Omental fat pad (tissue), 4 donors: ENCODE measurements at places on chromosomes 12 and 14. TPM values are rescaled to one million over a fixed set of nuclear protein-coding genes. Genes with fewer than 3 reads are reported as not detected.

DNA sequence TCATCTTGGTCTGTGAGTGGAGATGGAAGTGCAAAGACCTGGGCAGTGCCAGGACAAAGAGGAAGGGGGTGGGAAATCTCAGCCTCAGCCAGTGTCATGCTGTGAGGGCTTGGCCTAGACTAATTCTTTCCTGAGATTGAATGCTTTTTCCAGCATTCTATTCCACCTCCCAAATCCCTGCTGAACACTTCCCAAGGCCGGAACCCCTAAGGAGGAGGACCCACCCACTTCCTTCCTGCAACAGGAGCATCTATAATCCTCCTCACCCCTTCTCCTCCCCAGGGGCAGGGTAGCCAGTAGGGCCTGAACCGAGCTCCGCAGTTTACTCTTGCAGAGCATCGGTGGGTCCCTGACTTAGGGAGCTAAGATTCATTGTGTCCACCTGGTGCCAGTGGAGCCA is 3.2 kb downstream of the PLEKHD1 start:
- DNase-seq: no peak

- DNase-seq: no peak
Observed at GRCh38 chr14:54423991-54424390, 17.2 kb downstream of the CNIH1 start.

- no peak for DNase-seq
Observed at GRCh38 chr14:55516776-55517175, 63.2 kb upstream of the KTN1 start.

DNA sequence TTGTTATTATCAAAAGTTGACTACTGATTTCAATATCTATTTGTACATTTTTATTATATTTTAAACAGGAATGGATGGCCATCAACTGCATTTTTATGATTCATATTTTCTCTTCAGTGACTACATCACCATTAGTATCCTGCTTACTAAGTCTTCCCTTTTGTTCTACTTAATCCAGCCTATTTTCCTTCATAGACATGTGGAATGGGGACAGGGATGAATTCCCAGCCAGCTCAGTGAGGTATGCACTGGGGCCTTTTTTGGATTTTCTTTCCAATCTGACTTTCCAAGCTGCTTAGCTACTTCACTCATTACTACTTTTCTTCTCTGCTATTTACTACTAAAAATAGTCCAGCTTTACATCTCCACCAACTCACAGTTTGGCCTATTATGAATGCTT is 38.4 kb downstream of the AKAP6 start:
- no peak for DNase-seq

DNA sequence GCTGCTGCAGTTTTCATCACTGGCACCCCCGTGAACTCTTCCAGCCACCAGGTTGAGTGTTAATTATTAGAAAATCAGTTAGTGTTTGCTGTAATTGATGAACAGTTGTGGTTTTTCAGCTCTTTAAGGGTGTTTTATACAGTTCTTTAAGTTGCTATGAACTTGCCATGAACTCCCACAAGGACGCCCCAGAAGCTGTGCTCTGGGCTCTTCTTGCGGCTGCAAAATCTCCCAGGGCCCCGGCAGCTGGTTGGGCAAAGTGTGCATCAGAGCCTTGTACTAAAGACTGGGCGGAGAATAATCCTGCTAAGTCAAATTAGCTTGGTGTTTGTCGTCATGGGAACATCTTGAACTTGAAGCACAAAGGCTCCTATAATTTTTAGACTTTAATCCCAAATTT is 82.2 kb downstream of the EML1 start:
- no peak for DNase-seq

DNA sequence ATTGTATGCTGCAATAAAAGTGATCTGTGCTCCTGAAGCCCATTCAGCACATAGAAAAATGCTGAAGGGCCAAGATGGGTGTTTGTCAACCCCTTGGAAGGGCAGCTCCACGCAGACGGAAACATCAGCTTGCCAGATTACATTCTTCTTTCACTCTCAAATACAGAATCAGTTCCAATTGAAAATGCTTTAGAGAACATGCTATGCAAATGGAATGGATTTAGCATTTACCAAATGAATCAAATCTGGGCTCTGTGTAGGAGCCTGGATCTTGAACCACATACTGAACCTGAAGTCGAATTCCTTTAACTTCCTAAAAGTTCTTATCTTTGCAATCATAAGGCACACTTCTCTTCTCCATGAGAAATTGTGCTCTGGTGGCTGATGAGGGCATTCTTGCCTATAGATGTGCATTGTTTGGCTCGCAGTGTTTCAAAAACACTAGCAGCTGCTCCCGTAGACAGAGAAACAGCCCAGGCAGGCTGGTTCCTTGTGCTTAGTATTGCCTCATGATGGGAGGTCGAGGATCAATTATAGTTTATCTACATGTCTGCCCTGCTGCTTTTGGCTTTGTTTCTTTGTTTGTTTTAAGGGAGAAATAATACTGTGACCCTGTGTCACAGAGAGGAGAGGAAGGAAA is 489.8 kb upstream of the FLRT2 start:
- DNase-seq: no peak

The RPS6KL1 gene
- total RNA-seq: 1.4 TPM

- DNase-seq: no peak
Observed at GRCh38 chr14:69573831-69574262, 824 bp downstream of the CCDC177 start.

DNA sequence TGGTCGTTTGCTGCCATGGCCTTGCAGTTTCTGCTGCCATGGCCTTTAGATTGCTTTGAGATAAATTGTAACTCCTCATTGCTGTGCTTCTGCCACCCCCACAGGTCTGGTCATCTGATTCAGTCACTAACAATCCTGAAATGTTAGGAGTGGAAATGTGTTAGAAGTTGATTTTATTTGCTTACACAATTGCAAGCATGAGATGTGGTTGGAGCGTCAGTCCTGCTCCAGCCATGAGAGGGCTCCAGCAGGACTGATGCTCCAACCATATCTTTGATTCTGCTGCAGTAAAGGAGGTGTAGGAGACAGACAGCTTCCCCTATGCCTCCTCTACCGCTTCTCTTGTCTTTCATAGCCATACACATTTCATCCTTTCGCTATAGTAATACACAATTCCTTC is 226.8 kb upstream of the RGS6 start:
- DNase-seq: no peak

DNA sequence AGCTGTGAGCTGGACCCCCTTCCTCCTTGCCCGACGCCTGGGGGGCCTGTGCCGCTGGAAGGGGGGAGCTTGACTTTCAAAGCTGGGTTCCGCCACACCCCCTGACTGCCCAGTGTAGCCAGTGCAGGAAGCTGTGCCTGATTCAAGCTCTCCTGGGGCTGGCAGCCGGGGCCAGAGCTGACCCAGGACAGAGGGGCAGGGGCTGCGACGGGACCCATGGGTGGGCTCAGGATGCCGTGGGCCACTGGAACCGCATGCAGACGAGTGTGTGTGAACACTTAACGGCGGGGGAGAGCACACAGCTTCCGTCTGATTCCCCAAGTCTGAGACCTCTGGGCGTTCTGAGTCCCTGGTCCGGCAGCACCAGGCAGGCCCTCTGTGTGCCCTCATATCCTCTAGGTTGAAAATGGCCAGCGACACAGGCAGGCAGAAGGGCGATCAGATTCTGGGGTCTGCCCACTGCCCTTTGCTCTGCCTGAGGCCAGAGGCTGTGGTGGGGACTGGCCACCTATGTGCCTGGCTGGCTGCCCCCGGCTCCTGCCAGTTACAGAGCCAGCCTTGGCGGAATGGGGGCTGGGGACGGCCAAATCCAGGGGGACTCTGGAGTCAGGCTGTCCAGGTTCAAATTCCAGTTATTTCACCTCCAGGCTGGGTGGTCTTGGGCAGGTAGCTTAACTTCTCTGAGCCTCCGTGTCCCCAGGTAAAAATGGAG is 54.0 kb downstream of the CYP46A1 start:
- DNase-seq: no peak

- no peak for DNase-seq
Observed at GRCh38 chr12:67709367-67709954, 60.9 kb downstream of the DYRK2 start.

DNA sequence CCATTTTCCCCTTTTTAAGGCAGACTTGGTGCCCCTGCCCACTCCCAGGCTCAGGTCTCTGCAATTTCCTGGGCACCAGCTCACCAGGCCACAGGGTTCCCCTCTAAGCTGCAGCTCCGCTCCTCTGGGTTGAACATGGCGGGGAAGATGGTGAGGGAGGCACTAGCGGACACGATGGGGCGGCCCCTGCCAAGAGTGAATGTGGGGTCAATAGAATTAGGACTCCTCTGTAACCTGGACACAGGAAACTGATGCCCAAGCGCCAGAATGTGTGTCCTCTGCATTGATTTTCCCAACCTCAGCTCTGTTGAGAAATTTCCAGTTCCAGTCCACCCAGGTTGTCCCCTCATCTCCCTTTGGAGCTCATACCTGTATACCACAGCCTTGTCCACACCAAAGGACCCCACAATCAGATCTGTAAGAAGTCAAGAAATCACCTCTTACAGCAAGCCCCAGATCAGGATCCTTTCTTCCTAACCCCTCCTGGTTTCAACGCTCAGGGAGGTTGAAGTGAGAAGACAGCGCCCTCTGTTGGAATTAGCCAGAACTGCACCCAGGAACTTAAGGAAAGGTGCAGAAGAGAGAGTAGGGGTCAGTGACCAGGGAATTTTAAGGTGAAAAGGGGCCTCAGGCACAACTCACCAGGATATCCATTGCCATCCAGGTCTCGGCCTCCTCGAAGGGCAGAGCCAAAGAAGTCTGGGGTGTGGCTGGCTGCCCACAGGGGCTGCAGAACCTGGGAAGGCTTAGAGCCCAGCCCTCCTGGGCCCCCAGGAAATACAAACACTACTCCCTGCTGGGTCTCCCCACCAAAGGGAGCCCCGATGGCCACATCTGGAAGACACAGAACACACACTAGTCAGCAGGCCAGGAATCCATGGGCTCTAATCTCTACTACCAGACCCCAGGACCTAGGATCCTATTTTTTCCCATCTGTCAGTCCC is 14.7 kb downstream of the ITGA5 start:
- peak; percentile 70 for DNase-seq

DNA sequence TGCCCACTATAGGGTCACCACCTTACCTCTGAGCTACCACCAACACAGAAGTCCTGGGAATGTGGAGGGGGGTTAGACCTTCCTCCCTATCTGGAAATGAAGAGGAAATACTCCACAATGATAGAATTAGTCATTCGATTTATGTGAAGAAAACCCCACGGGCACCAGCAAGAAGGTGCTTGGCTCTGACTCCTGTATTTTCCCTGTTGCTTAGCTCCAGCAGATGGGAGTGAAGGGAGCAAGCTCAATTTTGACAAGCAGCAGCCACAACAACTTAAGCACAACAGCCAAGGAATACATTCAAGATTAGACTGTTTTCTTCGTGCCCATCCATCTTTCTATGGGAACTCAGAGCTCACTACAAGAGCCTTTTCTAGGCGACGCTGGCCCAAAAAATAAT is 191.7 kb downstream of the SPTSSA start:
- no peak for DNase-seq

The GPR135 gene
- 4.1 TPM for total RNA-seq

- DNase-seq: no peak
Observed at GRCh38 chr12:131458931-131459772, 251.7 kb upstream of the SFSWAP start.

The MGST1 gene
- 536 TPM for total RNA-seq

The HOXC4 gene
- 0.84 TPM for total RNA-seq

GRCh38 chr12:50081096-50081808 is 3.9 kb upstream of the SMARCD1 start:
- DNase-seq: no peak

The ENDOU gene
- total RNA-seq: 2.1 TPM

- no peak for DNase-seq
Observed at GRCh38 chr14:62189698-62190097, 427.5 kb downstream of the SNAPC1 start.

The SLC5A8 gene
- total RNA-seq: not detected

The LRP1-AS gene
- not detected for total RNA-seq

The PRH2 gene
- total RNA-seq: not detected

DNA sequence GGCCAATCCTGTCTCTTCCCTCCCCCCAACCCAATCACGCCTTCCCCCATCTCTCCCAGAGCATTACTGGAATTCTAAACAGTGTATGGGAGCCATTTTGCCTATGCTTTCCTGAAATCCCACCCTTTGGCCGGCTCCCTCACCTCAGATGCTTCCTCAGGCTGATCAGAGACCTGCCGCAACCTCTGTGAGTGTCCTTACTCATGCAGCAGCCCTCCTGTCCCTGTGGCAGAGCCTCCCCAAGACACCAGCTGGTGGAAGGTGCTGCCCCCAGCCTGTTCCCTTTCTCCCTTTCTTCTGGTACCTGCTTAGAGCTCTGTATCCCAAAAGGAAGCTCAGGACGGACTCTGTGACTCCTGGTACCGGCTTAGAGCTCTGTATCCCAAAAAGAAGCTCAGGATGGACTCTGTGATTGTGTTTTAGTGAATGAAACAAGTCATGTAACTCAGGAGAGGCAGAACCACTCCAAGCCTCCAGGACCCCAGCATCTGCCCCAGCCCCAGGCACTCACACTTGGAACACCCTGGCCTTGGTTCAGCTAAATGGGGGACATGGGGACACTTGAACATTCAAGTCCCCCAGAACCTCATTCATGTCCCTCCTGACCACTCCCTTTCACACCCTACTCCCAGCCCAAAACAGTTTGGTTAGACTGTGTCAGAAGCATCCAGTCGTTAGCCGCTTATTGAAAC is 29.3 kb upstream of the RIN3 start:
- no peak for DNase-seq

DNA sequence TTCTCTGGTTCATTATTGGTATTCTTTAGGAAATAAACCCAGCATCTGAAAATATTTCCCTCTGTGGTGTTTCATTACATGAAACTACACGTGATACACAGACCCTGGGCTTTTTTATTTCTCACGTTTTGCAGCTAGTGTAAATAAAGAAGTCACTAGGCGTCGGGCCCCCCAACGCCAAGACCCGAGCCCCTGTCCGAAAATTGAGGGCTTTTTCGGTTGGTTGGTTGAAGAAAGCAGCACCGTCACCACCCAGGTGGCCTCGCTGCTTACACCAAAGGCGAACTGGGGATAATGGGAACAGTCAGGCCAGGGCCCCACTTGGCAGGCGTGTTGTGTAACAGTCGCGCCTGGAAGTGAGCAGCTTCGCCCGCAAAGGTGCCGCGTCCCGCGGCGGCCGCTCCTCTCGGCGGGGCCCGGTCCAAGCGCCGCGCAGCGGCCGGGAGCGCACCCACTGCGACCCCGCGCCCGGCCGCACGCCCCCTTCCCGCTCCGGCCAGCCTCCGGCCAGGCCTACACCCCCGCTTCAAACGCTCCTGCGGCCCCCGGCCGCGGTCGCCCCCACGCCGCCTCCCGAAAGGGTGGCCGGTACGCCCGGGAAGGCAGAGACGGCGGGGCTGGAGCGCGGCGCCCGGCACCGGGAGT is 1.2 kb downstream of the DUSP16 start:
- no peak for DNase-seq

GRCh38 chr12:7642287-7642686 is 23.4 kb downstream of the APOBEC1 start:
- DNase-seq: no peak

The GRIP1 gene
- 2.5 TPM for total RNA-seq

DNA sequence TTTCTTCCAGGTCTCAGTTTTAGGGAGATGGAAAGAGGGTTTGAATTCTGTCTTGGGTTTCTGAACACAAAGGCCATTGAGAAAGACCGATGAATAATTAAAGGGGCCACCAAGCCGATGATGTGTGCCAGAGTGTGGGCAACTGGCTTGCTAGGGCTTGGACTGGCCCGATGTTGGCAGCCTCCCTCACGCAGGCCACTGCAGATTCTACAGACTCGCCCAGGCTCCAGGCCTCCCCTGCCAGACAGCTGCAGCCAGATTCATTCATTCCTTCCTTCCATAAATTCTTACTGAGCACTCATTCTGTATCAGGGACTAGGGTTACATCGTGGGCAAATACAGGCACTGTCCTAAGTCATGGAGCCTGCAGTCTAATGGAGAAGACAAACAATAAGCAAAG is 34.9 kb downstream of the ACTN1 start:
- DNase-seq: no peak
